ENCODE measurements at places on chromosomes 11 and 22.

DNA sequence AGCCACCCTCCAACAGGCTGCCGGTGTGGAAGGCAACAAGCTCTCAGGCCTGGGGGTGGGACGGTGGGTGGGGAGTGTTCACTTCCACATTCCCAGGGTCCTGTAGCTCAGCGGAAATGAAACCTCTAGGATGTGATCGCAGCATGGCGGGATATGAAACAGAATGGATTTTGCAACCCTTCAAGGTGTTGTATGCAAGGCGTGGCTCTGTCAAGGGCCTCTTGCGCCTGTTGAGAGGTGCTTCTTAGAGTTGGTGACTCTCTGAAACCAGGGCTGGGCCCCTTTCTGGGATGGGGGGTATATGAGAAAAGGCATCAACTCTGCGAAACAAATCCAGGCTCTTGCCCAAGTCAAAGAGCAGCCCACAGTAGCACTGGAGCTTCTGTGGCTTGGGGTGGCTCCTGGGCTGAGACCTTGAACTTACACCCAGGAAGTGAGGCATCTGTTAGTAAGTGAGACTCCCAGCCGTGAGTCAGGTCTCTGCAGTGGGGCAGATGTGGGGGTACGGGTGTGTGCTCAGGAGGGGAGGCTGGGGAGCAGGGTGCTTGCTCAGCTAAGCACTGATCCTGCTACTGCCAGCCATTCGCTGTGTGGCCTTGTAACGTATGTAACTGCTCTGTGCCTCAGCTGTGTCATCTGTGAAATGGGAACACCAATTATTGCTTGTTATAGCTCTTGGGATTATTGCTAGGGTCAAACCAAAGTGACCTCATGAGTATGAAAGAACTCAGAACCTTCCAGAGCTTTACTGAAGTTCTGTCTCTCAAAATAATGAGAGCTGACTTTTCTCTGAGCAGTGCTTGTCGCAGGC lies 28.3 kb downstream of the NECTIN1 start:
- DNase-seq, result no peak

- peak; percentile 67 for DNase-seq
Observed at GRCh38 chr22:31313366-31314147, 21.3 kb upstream of the PIK3IP1 start.

DNA sequence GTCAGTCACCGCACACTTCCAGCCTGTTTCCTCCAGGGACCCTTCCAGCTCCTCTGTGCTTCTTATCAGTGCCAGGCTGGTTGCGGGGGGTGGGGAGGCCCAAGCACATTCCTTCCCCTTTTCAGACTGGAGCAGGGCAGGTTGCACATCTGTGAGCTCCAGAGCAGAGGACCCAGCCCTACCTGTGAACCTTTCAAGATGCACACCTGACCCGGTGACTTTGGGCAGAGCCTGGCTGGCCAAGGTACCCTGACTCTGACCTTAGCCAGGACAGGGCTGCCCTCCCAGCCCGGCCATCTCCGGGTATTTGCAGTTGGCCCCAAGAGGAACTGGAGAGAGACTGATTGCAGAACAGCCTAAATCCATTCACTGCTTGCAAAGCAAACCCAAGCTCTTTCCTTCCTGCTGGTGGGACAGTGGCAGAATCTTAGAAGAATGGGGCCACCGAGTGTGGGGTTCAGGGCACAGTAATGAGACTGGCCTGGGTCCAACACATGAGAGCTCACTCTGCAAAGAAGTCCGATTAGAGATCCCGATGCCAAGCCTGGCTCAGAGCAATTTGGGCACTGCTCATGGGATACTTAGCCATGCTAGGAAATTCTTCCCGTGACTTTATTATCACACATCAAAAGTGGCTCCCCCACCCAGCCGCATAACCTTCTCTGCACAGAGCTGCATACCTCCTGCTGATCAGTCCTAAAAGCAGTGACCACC lies 64.7 kb upstream of the CCND1 start:
- DNase-seq, result peak; percentile 81

- DNase-seq, result peak; percentile 49
Observed at GRCh38 chr11:120563703-120564572, 52.4 kb downstream of the GRIK4 start.

DNA sequence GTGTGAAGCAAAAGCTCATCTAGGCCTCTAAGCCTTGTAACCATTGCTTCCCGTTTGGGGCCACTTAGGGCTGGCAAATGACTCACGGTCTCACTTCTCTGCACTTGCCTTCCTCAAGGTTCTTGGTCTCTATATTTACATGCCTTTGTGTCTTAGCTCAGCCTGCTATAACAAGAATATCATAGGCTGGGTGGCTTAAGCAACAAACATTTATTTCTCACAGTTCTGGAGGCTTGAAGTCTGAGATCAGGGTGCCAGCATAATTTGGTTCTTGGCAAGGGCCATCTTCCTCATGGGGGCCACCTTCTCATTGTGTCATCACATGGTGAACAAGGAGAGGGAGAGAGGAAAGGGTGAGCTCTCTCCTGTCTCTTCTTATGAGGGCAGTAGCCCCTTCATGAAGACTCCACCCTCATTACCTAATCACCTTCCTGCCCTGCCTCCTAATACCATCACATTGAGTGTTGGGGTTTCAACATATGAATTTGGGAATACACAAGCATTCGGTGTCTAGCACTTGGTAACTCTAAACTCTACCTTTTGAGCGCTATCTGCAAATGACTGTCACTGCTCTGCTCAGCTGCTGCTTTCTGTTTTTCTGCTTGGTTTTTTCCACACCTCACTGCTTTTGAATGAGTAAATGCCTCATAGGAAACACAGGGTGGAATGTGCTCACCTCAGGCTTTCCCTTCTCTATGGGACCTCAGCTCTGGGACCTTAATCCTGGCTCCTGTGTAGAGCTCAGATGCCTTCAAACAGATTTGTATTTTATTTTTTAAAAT lies 16.2 kb upstream of the ME3 start:
- no peak for DNase-seq

DNA sequence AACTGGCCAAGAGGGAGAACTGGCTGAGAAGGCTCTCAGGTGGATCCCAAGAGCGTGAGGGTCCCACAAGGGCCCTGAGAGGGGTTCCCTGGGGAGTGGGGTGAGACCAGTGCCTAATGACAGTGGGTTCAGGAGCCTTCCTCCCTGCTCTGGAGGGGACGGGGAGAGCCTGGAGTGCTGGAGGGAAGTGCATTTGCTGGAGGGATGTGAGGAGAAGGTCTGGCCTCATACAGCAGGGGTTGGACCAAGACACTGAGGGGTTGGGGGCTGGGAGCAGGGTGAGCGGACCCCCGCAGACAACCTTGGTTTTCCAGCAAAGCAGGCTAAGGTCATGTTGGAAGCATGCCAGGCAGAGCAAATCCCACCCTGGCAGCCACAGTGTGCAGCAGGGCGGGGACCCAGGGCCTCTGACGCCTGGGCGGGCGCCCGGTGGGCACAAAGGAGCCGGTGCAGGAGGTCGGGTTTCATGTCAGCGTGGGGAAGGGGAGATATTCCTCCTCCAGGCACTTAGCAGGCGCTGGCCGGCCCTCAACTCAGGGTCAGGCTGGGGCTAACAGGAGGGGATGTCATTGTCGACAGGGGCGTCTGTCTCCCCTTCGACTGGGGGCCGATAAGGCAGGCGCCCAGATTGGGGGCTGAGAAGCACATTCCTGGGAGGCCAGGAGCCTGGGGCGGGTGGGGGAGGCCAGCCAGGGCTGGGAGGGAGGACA lies 3.1 kb upstream of the DERL3 start:
- DNase-seq, result no peak

DNA sequence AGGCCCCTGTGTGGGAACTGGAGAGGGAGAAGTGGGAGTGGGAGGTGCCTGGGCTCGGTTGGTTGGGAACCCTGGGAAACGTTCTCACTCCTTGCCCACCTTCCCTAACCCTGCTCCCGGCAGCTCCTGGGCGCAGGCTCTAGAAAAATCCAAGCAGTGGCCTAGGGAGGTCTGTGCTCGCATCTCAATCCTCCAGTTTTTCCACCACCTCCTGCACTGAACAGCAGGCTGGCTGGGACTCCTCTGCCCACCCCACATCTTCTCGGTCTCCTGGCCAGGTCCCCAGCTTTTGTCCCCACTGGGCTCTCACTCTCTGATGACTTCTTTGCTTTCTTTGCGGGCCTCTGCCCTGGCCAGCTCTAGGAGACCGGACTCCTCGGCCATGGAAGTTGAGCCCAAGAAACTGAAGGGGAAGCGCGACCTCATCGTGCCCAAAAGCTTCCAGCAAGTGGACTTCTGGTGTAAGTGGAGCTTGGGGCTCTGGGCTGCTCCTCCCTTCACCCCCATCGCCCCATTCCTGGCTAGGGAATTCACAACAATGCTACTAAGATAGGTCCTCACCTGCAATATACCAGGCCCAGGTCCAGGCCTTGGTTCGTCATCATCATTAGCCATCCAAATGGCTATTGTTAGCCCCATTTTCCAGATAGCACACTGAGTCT lies 35.6 kb downstream of the PRDM11 start:
- DNase-seq, result no peak

DNA sequence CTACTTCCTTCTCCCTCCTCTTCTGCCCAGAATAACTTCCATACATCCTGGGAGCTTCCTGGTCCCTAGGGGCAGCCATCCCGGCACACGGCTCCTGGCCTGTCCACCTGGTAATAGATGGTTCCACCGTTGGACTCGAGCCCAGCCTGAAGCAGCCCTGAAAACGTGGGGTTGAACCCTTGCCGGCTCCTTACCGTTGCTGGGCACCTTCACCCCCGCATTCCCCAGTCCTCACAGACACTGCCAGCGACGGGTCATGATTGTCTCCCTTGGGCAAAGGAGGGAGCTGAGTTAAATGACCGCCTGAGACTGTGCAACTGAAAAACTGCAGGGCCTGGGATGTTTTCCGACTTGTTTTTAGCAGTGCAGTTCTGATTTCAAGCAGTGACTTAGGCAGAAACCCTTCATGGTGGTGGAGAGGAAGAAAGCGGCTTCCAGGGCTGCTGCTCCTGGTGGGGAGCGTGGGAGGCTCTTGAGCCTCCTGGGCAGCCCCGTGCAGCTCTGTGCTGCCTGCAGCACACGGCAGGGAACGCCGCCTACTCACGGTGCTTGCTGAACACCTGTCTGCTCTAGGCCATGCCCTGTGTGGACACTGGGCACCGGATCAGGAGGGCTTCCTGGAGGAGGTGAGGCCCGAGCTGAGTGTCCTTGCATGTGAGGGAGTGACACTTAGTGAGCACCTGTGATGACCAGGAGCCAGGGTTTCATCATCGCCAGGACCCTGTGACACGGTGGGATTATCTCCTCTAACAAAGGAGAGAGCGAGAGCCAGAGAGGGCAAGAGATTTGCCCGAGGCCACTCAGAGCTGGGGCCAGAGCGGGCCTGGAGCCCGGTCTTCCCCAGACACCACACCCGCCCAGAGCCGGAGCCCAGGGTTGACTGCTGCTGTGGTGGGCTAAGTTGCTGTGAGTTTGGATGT lies 77.4 kb downstream of the FBLN1 start:
- DNase-seq, result no peak

GRCh38 chr11:94873916-94874540 lies 99.3 kb downstream of the CWC15 start:
- DNase-seq, result no peak

GRCh38 chr11:22582151-22582410 lies 43.5 kb downstream of the FANCF start:
- DNase-seq, result no peak

DNA sequence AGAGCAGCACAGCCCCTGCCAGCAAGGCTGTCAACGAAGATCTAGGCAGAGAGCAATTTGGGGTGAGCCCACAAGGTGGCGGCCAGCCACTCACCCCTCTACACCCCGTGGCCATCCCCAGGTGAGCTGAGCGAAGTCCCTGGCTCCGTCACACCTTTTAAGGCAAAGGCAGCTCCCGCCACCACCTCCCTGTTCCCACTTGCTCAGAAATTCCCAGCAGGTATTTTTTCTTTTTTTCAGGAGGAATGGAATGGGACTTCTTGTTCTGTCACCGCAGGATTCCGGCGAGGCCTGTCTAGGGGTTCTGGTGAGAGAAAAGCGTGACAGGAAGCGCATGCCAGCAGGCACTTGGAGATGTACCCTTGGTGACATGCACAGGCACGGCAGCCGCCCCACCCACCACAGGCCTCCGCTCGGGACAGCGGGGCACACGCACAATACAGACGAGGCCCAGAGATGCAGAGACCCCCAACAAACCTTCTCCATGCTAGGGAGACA lies 10.0 kb downstream of the RPL3 start:
- DNase-seq, result no peak

DNA sequence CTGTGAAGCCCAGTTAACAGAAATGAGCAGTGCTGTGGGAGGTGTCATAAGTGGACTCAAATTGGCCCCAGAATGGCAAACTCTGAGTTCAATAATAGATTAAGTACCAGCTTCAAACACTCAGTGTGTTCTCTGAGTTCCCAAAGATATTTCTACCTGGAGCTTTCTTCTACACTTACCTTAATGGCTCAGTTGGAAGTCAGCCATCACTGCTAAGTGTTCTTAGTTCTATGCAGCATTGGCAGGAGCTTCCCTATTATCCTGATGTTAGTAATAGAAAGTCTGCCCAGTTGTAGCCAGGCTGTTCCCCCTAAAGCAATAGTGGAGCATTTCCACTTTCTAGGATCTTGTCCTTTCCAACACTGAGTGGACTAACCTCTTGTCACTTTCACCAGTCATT lies 9.7 kb upstream of the PIK3IP1 start:
- no peak for DNase-seq

DNA sequence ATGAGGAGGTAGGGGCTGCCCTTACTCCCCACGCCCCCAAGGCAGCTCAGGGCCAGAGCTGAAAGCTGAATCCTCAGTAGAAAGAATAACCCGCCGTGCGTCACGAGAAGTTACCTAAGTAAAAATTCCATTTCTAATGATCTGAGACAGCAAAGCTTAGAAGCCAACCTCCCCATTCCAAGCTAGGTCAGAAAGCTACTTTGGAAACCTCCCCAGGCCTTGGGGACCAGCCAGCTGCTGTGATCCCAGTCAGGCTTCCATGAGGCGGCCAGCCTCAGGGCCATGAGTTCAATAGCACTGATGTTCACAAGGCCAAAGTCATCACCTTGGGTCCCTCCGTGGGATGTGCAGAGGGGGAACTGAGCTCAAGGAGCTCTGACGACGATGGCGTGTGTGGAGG lies 6.9 kb downstream of the SHISAL1 start:
- DNase-seq, result no peak

DNA sequence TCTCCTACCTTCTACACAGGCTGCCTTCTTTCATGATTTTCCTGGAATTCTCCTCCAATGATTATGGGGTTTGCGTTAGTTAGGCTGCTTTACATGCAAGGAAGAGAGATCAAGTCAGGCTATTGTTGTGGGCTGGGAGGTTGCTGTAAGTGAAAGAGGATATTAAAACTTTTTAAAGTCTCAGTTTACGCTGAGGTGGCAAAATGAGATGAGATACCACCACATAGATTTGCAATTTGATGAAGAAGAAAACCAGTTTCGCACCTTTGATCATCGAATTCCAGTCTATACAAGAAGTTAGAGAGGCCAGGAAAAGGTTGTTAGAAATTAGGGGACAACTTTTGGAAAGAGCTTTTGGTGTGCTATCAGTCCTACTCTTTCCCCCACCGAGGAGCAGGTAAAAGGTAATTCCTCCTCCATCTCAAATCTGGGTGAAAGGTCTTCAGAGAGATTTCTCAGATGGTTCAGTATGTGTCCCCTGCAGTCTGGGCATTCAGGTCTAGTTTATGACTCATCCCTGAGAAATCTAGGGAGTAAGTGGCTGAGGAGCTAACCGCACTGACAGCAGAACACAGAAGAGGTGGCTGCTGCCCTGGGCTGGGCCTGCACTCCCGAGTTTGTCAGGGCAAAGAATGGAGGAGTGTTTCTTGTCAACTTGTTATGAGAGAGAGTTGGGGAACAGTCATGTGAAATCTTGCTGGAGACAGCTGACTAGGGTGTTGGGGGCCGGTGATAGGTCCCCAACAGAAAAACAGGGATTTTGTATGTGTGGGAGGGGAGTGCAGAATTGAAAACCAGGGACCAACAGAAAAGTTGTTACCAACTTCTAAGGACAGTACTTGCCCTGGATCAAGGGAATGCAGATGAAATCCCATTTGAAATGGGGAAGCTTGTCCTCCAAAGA lies 34.7 kb downstream of the CCDC83 start:
- no peak for DNase-seq

Data from hematopoietic multipotent progenitor cell treated with erythropoietin and hydrocortisone succinate and interleukin-3 and kit ligand, for 4 days (in vitro differentiated cells).